NCI-H748 treated with DMSO at 0.1 percent for 48 hours (cell line): ENCODE measurements at places on chromosomes 2 and 18.

- DNase-seq, result no peak
These were observed 19.2 kb downstream of the SH3RF3 start for GRCh38 chr2:109148117-109148746.

GRCh38 chr18:63882333-63883141 is 5.0 kb upstream of the SERPINB2 start:
- DNase-seq, result no peak

- DNase-seq, result no peak
These were observed 221.1 kb downstream of the ANAPC1 start for GRCh38 chr2:111662771-111663470.

DNA sequence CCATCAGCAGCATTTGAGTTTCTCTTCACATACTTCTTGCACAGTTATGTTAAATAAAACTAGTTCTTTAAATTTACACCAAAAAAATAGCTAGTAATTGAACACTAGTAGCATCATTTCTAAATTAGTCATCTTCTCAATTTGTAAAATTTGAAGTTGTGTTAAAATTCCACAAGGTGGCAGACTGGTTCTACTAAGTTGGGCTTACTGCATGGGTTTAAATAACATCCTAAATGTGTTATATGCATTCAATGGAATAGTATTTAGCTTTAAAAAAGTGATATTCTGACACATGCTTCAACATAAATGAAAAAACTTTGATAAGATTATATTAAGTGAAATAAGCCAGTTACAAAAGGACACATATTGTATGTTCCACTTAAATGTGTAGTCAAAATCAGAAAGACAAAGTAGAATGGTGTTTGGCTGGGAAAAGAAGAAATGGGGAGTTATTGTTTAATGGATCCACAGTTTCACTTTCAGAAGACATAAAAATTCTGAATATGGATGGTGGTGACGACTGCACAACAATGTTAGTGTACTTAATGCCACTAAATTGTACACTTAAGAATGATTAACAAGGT is 28.7 kb upstream of the RPRD1A start:
- DNase-seq, result peak; percentile 64

DNA sequence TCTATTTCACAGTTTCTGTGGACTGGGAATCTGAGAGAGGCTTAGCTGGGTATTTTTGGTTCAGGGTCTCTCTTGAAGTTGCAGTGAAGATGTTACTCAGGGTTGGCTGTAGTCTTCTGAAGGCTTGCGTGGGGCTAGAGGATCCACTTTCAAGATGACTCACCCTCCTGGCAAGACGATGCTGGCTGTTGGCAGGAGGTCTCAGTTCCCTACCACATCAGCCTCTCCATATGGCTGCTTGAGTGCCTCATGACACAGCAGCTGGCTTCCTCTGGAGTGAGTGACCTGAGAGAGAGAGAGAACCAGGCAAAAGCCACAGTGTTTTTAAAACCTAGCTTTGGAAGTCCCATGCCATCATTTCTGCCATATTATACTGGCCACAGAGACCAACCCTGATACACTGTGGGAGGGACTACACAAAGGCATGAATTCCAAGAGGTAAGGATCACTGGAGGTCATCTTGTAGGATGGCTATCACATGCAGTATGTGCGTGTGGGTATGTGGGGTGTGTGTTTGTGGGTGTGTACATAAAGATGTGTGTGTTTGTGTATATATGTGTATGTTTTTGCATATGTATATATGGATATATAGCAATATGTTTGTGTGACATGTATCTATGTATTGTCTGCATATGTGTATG is 25.1 kb downstream of the DNPEP start:
- no peak for DNase-seq
